ENCODE measurements at places on chromosomes 3 and 15.

- no peak for DNase-seq
Measured at GRCh38 chr15:50653156-50653743, 33.3 kb downstream of the TRPM7 start.

DNA sequence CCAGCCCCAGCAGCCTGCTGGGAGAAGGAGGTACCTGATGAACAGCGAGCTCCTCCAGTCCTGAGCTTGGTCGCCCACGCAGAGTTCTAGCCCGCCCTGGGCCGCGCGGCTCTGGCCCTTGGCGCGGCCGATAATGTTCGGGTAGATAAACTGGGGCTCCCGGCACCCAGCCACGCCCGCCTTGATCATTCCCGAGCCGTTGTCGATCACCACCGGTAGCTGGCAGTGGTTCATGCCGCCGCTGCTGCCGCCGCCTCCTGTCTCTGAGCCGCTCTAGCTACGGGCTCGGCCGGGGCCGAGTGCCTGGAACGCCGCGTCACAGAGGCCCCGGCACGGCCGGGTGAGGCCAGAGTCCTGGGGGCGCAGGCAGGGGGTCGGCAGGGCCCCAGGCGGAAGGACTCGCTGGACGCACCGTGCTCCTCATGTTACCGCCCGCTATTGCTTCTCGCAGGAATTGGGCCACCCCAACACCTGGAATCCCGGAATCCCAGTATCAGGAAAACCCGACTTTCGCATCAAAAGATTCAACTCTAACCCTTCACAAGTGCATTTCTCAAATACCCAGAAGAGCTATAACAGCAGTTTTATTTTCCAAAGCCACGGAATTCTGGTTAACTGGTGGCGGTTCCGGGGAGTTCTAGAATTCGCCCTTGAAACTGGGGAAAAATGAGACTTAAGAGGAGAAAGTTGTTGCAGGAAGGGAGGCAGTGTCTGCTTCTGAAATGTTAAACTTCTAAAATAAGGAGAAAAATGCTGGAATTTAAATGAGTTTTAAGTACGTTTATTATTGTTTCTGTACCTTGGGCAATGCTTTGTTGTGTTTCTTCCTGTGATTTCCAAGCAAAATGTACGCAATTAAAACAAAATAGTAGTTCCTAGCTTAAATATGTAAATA lies at the start of gene ACTRT3:
ACTRT3 (minus strand) TSS at position 275 of the 895 bp plus-strand sequence; CDS start at position 234, 41 bp downstream.
- DNase-seq = peak; percentile 39

DNA sequence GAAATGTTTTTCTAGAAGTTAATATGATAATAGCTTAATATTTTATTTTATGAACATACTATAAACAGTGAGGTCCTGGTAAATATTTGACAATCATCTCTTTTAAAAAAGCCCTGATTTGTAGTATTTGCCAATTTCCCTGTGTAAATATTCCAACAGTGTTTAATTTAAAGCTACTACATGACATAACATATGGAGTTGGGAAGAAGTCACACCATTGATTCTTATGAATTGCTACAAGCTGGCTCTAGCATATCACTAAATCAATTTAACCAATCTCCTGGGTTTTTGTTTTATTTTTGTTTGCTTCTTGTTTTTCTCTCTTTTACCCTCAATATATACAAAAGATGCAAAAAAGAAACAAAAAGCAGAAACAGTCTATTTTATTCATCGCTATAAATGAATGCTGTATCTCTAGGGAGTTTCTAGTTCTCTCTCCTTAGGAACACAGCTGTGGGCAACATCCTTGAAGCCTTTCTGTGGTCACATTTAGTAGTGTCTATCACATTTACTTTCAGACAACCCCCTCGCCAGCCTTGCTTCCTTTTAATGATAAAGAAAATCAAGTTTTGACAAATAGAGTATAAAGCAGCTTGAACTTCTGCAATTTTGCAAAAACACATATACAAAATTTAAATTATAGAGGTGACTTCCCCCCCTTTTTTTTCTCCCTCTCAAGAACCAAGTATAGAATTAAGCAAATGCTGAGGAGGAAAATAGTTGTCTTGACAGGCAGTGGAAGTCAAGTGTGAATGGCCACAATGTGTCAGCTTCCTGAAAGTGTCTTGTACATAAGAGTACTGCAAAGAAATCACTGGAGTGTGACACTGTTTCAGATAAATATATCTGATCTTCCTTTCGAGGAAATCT lies 21.4 kb downstream of the CCR1 start:
- DNase-seq = no peak

GRCh38 chr3:35322070-35322469 lies 317.3 kb upstream of the ARPP21 start:
- DNase-seq = no peak

GRCh38 chr15:34043391-34043790 lies 4.4 kb upstream of the AVEN start:
- no peak for DNase-seq

GRCh38 chr3:129718201-129718600 lies 111.7 kb upstream of the PLXND1 start:
- no peak for DNase-seq

DNA sequence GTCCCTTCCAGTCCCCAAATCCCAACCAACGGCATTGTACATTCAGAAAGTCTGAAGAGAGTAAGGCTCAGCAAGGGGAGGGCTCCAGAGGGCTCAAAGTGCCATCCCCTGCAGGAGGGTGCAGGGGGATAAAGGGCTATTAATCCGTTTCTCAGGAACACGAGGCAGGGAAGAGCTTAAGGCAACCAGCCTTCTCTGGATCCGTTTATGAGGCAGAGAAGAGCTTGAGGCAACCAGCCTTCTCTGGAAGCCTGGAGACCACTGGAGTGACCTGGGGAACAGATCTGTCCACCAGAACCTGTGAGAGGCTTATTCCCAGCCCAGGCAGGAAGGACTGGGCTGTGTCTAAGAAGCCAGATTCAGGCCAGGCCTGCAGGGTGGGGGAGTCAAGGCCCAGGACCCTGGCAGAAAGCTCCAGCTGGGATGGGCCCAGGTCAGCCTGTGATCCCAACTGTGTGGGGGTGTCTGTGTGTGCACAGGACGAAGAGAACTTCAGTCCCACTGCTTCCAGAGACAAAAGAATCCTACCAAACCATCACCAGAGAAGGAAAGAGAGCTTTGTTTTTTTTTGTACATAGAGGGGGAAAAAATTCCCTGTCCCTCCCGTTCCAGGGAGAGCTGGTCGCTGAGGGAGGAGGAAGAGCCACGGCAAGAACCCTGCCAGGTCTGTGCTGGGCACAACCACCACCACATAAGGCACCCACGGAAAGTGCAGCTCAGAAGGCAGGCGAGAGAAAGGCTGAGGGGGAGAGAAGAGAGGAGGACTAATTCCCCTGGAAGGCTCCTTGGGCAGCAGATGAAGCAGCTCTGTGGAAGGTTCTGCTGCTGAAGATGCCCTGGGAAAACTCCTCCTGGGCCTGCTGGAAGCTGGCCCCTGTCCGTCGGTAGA lies 1.6 kb upstream of the ULK3 start:
- DNase-seq = no peak

DNA sequence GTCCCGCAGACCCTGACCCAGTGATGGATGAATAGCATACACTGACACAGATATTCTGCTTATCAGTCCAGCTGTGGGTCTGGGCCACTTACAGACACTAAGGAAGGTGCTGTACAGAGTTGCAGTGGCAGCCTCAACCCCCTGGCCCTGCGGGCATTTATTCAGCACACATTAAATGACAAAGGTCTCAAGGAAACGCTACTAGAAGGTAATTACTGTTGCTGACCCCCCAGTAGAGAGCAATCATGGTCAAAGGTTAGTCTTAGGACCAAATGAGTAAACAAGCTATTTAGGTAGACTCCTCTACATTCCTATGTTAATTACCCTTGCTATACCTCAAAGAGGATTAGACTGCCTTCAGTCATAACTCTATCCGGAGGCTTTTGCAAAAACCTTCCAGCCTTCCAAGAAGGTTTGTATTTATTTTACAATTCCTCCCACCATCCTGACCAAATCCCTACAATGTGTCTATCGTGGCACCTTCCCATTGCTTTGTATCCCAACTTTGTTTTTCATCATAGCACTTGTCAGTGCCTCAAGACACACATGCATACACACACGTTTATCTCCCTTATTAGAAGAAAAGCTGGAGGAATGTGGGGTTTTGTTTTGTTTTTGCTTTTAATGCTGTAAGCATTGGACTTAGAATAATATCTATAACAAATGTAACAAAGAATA lies 227.9 kb downstream of the PYDC2 start:
- DNase-seq = no peak

DNA sequence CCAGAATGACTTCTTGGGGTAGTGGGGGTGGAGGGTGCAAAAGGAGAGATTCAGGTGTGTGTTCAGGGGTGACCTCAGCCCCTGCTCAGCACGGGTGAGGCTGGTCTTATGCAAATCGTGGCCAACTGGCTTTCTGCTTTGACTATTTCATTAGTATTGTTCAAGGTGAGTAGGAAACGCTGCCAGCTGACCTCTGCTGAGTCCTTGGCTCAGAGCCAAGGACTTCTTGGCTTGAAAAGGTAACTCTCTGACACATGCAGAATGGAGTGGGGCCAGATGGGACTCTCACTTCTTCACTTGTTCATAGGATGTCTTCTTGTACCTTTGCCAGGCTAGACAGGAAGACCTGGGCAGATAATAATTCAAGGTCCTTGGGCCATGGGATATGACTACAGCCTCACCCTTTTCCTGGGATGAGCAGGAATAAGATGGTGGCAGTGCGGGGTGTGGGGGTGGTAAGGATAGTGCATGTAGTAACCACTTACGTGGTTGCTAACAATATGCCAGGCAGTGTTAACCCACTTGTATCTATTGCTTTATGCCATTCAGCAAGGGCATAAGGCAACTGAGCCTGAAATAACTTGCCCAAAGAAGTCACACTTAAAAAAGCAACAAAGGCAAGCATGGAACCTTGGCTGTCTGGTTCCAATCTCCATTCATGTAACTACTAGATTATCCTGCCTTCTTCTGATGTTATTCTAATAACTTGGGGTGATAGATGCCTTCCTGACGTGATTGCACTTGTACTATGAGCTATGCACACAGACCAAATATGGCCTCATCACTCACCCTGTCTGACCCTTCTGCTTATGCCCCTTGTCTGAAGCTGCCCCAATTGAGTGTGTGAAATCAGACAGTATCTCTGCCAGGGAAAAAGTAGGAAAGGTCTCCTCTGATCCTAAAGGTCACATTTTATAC lies 193.1 kb downstream of the NR1D2 start:
- no peak for DNase-seq

DNA sequence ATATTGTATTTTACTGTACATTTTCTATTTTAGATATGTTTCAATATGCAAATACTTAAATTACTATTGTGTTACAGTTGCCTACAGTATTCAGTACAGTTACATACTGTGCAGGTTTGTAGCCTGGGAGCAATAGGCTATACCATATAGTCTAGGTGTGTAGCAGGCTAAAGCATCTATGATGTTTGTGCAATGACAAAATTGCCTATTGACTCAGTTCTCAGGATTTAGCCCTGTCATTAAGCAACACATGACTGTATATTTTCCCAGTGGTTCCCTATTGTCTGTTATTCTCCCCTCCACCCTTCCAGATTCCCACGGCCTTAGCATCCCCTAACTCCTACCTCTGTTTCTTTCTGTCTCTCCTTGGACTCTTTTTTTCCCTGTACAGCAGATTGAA lies 10.7 kb downstream of the MOBP start:
- DNase-seq = no peak

GRCh38 chr3:134441321-134441720 lies 44.5 kb downstream of the ANAPC13 start:
- no peak for DNase-seq

DNA sequence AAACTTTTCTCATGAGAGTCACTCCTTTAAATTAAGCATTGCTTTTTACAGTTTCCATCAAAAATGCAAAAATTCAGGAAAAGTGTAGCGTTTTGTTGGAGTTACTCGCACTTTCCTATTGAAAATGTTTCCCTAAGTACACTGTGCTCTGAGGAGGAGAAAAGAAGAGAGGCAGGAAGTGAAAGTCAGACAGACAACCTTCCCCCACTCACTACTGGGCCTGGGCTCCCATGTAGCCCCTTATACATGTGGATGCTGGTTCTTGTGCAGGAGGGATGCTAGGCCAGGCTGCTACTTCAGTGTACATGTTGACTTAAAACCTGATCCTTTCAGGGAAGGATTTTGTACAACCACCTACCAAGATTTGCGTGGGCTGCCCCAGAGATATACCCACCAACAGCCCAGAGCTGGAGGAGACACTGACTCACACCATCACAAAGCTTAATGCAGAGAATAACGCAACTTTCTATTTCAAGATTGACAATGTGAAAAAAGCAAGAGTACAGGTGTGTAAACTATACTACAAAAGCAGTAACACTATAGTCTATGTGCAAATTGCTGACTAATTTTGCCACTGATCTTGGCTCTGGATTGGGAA lies 15.1 kb downstream of the KNG1 start:
- no peak for DNase-seq

GRCh38 chr3:120192579-120192978 lies 92.4 kb downstream of the GPR156 start:
- no peak for DNase-seq

- DNase-seq = no peak
Measured at GRCh38 chr3:93989241-93989640, 9.3 kb downstream of the ARL13B start.

- DNase-seq = no peak
Measured at GRCh38 chr3:111072031-111072921, 660 bp downstream of the NECTIN3 start.
